Suppressor macrophage treated with lipopolysaccharide for 4 hours (primary cell): ENCODE measurements at places on chromosomes 4 and X.

GRCh38 chr4:1285790-1286553, 3.7 kb upstream of the MAEA start:
- DNase-seq = peak; percentile 48

GRCh38 chr4:148253768-148254167, 188.4 kb downstream of the NR3C2 start:
- DNase-seq = no peak

GRCh38 chrX:135477576-135477975, 42.9 kb upstream of the INTS6L start:
- DNase-seq = peak; percentile 27

GRCh38 chr4:102525097-102525496, 23.9 kb downstream of the NFKB1 start:
- peak; percentile 95 for DNase-seq

- no peak for DNase-seq
Observed at GRCh38 chr4:148173397-148174017, 268.7 kb downstream of the NR3C2 start.

DNA sequence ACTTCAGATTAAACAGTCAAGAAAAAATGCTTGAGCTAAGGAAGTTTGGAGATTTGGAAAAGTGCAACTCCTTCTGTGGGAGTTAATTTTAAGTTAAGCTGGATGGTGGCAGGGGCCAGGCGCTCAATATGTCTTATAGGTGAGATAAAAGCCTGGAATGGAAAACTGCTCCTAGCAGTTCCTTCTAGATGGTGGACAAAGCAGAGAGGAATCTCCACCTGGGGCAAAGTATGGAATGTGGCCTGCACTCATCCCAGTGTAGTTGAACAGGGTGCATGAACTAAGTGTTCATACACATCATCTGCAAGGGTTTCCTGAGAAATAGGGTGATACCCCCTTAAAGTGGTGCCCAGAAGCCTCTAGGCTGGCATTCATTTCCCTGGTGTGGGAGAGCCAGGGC, 227.1 kb downstream of the FGF13 start:
- no peak for DNase-seq

DNA sequence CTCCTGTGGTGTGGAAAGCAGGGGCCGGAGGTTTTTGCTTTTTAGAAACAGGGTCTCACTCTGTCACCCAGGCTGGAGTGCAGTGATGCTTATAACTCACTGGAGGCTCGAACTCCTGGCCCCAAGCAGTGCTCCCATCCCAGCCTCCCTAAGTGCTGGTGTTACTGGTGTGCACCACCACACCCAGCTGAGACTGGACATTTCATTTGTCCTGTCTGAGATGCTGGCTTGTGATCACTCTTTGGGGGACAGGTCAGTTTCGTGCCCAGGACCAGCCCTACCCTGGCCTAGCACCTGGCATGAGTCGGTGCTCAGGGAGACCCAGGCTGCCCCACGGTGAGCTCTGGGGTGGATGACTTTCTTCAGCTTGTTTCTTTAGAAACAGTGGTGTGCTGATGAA, 11.3 kb downstream of the PSAPL1 start:
- no peak for DNase-seq

GRCh38 chr4:173282256-173282562, 51.9 kb downstream of the HMGB2 start:
- no peak for DNase-seq

GRCh38 chrX:124594017-124594651, 247.8 kb downstream of the SH2D1A start:
- no peak for DNase-seq

DNA sequence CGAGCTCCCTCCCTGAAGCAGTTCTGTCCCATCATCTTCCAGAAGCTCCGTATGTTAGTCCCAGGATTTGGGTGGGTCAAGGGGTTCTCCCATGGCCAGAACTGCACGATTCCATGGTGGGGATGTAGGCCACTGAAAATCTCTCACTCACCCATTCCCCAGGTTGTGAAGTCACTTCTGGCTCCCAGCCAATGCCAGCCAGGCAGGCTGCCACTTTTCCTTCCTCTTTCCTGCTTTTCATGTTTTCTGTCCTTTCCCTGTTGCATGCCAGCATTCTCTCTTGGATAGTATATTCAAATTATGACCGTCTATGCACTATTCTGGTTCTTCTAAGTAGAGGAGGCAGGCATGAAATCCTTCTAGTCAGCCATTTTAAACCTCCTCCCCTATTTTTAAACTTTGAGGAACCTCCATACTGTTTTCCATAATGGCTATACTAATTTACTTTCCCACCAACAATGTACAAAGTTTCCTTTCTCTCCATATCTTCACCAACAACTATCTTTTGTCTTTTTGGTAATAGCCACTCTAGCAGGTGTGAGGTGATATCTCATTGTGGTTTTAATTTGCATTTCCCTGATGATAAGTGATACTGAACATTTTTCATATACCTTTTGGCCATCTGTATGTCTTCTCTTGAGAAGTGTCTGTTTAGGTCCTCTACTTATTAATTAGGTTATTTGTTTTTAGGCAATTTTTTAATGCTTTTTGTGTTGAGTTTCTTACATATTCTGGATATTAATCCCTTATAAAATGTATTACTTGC, 182.1 kb upstream of the TET2 start:
- peak; percentile 44 for DNase-seq

DNA sequence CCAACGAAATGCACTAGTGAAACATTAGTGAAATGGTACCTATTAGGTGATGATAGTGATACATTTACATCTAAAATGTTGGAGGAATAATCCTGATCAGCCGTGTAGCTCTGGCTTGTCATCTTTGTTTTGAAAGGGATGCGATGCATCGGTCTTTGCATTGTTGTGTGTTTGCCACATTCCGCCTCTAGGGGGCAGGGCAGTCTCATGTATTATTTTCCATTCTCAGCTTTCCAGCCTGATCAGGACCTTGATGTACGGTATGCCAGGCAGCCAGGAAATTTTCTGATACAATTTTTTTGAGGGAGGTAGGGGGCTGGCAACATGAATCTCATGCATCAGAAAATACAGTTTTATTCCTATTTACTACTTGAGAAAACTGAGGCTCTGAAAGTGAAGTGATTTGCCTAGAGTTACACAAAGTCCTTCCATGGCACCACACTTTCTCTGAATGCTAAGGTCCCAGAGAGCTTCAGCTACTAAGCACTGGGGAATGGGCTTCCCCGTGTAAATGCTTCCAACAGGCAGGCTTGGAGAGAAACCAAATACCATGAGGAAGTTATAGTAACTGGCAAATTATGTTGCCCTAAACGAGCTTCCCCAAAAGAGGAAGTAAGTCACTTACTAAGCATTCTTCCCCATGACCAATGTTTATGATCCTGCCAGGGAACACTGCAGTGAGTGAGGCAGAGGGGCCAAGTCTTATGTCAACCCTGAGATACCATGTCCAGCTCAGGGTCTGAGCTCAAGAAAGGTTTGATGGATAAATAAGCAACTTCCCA, 31.8 kb upstream of the IQSEC2 start:
- DNase-seq = peak; percentile 78

DNA sequence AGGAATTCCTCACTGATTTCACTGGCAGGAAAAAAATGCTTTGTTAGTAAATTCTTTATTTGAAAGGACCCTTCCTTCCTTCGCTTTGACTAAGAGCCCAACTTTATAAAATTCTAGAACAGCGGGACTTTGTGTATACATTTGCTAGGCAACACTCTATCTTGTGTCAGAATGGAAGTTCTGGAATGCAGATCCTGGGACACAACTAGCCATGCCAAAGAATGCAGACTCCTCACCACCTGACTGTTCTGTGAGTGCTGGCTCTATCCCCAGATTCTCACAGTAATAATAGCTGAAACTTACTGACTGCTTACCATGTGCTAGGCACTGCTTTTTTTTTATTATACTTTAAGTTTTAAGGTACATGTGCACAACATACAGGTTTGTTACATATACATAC, 73.3 kb upstream of the ZDHHC15 start:
- DNase-seq = no peak

- DNase-seq = no peak
Observed at GRCh38 chrX:23790155-23790497, 7.2 kb downstream of the SAT1 start.
